Activated T-cell treated with anti-CD3 and anti-CD28 coated beads, Interleukin-2, amount 50 U/mL, for 72 hours (primary cell): ENCODE measurements at places on chromosomes 12 and 14. TPM values are rescaled to one million over a fixed set of nuclear protein-coding genes. Genes with fewer than 3 reads are reported as not detected.

DHRS7 gene
- total RNA-seq: 71.3 TPM

SMIM41 gene
- not detected for total RNA-seq

RPGRIP1 gene
- not detected for total RNA-seq

RNASE2 gene
- not detected for total RNA-seq

YY1 gene
- 93.0 TPM for total RNA-seq

KRT80 gene
- total RNA-seq: not detected

ZFP36L1 gene
- 95.0 TPM for total RNA-seq

CIDEB gene
- 12.9 TPM for total RNA-seq

RHOJ gene
- not detected for total RNA-seq

MFAP5 gene
- not detected for total RNA-seq

DBX2 gene
- not detected for total RNA-seq

RNF34 gene
- total RNA-seq: 99.0 TPM

RNASE1 gene
- total RNA-seq: not detected

SCN8A gene
- 0.79 TPM for total RNA-seq

TTC9 gene
- total RNA-seq: 10.9 TPM

SRGAP1 gene
- total RNA-seq: 0.02 TPM

TAS2R46 gene
- total RNA-seq: 0.72 TPM

KLRB1 gene
- total RNA-seq: 0.89 TPM

- peak; percentile 77 for DNase-seq
Measured at GRCh38 chr14:23056956-23057756, at the start of gene CDH24. Gene CDH24, minus strand, starts transcription at chr14:23057520. Its CDS starts 1,787 bp downstream, at chr14:23055733.

- DNase-seq: no peak
Measured at GRCh38 chr12:126537961-126538530, 1472.8 kb downstream of the AACS start.

- DNase-seq: no peak
Measured at GRCh38 chr14:32366256-32366879, 37.3 kb downstream of the AKAP6 start.

DNA sequence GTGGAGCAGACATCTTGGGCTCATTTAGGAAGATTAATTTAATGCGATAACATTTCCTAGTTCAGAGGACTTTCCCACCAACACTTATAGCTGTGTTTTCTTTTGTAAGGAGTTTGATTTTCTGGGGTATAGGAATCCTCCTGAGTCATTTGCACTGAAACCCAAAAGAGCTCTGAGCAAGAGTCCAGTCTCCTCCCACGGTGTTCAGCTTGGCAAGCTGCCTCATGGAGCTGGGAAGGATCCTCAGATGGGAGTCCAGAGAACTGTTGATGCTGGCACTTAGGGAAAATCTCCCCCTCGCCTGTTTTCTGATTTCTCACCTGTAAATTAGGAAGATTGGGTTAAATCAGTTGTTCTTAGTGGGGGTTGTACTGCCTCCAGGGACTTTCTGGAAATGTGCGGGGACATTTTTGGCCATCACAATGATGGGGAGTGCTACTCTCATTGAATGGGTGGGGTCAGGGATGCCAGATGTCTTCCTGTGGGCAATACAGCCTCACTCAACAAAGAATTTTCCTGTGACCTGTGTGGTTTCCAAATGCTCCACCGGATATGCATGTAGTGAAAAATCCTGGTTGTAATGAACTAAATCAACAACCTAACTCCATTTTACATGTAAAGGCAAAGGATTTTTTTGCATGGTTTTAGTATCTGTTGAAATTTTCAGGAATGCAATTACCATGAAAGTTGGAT, 150.6 kb downstream of the ADCK1 start:
- DNase-seq: no peak

DNA sequence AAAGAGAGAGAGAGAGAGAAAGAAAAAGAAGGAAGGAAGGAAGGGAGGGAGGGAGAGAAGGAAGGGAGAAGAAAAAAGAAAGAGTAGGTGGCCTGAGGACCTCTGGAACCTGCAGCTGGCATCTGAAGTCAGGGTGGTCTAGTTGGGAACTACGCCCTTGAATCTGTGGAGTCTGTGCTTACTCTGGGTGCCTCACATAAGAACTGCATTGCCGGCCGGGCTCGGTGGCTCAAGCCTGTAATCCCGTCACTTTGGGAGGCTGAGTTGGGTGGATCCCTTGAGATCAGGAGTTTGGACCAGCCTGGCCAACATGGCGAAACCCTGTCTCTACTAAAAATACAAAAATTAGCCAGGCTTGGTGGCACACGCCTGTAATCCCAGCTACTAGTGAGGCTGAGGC, 10.0 kb upstream of the NRDE2 start:
- no peak for DNase-seq

DNA sequence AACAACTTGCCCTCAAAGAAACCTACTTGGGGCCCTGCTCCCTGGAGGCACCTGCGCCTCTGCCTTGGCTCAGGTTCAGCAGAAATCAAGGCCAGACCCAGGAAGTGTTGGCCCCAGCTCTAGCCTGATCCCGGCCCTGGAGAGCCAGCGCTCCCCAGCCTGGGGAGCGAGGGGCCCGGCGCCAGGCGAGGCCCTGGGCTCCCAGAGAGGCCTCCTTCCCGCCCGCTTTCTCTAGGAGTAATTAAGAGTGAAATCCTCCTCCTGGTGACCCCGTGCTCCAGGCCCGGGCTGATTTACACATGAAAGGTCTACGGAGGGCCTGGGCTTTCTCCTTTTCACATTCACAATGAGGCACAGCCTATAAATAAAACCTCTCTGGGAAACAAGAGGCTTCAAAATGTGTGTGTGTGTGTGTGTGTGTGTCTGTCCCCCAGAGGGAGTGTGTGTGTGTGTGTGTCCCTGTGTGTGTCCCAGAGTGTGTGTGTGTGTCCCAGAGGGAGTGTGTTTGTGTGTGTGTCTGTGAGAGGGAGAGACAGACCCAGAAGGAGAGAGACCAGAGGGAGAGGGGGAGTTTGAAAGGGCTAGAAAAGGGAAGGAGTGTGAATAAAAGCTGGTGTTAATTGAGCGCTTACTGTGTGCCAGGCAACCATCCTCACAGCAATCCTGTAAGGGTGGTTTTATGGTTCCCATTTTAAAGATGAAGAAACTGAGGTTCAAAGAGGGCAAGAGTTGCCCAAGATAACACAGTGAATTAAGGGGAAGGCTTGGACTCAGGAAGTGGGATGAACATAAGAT, 23.8 kb upstream of the COX6A1 start:
- no peak for DNase-seq

DNA sequence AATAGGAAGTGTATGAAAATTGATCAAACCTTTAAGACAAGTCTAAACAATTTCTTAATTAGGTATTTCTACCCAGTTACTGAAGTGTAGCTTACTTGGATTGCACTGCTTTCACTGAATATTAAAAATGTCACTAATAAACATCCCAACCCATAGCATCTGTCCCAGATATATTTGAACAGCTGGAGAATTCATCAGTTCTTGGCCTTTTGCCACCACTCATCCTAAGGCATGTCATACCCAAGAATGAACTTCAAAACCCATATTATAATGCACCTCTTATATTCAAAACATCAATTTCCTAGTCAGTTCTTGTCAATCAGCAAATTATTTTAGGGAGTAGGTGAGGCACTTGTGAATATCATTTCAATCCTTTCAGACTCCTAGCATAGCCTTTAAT, 392.3 kb downstream of the PAWR start:
- no peak for DNase-seq

- no peak for DNase-seq
Measured at GRCh38 chr14:61326847-61327246, 5.5 kb downstream of the PRKCH start.

DNA sequence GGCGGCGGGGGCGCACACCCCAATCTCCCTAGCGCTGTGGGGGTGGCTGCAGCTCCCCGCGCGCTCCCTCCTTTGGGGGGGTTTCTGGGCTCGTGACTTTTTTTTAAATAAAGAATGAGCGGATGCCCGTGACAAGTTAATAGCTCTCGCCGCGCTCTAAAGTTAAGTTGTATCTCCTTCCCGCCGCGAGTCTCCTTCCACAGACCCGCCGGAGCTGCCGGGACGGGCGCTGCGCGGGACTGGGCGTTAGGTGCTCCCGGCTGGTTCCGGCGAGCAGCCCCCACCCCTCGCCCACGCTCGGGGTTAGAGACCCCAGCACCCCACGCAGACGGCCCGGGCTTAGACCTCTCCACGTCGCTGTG, 82.6 kb upstream of the HMGA2 start:
- DNase-seq: no peak

DNA sequence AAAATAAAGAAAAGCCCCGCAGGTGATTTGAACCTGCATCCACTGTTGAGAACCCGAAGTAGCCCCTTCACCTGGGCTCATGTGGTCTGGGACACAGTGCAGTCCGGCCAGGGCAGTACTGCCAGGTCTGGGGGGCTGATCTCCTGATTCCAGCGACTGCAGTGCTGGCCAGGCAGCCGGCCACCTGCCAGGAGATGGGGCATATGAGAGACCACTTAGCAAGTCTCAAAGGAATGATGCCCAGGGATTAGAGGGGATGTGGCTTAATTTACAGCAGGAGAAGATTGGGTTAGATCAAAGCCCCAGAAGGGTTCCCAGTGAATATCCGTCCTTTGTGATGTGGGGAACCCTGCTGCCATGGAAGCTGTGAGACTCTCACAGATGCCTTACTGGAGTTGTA, 113.3 kb downstream of the PRMT8 start:
- no peak for DNase-seq

- DNase-seq: no peak
Measured at GRCh38 chr14:34794941-34795340, 80.2 kb downstream of the BAZ1A start.

- no peak for DNase-seq
Measured at GRCh38 chr12:71945121-71945520, 6.5 kb downstream of the TPH2 start.

DNA sequence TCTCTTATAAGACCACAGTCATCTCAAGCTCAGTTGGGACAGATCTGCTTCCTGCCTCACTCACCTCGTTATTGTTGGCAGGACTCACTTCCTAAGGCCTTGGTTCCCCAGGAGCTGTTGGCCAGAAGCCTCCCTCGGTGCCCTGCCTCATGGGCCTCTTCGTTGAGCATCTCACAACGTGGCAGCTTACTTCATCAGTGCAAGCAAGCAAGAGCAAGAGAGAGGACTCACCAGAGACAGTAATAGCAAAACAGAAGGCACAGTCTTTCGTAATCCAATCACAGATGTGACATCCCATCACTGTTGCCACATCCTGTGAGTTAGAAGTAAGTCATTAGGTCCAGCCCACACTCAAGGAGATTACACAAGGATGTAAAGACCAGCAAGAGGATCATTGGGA, 5.1 kb upstream of the NUMB start:
- peak; percentile 71 for DNase-seq

- DNase-seq: peak; percentile 66
Measured at GRCh38 chr12:52307836-52308805, 13.1 kb downstream of the KRT83 start.

- DNase-seq: no peak
Measured at GRCh38 chr14:100605230-100605629, 18.0 kb upstream of the BEGAIN start.

DNA sequence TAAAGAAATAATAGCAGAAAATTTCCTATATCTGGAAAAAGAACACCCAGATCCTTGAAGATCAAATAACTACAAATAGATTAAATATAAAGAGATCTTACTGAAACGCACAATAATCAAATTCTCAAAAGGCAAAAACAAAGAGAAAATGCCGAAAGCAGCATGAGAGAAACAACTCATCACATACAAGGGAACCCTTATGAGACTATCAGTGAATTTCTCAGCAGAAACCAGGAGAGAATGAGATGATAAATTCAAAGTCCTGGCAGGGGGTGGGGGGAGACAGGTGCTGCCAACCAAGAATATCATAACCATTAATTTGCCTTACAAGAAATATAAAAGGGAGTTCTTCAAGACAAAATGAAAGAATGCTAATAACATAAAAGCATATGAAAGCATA, 73.7 kb downstream of the CEP128 start:
- no peak for DNase-seq

DNA sequence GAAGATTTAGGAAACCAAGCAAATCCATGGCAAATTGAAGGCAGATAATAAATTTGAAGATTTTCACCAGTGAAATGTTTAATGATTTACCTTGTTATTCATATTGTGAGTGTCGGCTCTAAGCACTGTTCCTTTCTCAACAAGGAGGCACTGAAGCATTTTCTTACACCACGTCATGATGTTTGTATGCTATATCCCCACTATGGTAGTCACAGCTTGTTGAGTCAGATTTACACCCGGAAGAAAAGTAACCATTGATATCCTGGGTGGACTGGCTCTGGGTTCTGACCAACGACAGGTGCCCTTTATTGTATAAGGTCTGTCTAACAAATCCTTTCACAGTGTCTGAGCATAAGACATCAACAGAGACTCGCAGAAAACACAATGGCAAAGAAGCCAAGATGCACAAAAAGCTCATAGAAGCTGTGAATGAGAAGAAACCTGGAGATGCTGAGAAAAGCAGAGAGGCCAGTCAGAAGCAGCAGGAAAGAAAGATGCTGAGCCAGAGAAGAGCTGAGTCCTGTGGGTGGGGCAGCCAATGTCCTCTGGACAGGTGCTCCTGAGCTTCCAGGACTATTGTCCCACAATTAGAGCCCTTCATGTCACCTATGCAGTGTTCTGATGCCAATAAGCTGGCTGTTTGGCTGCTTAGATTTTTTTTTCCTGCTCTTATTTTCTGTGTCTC, 49.7 kb upstream of the ARHGAP5 start:
- no peak for DNase-seq

GRCh38 chr14:38991299-38991698, 111.7 kb downstream of the SEC23A start:
- DNase-seq: no peak

DNA sequence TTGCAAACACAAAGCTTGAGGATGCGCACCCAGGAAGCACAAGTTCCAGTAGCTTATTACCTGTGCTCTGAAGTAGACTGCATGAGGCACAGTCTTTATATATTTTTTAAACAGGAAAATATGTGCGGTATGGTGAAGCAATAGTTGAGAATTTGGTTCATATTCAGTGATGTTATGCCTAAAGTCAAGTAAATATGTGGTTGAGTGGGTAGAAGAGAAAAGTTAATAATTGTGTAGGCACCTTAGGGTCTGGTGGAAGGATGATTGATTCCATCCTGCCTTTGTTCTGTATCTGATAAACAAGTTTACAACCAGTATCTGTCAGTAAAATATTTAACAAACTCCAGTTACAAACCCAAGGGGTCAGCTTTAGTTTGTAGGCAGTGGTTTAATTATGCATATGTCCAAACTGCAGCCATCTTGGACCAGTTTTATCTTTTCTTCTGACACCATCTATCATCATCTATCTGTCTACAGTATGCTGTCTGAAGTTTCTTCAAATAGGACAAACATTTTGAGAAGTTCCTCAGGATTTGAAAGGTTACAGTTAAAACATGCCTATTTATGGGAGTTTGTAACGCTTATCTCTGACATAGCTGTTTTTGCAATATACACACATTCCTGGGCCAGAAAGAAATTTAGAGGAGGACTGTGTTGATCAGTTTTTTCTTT, 10.8 kb downstream of the SINHCAF start:
- no peak for DNase-seq

GRCh38 chr12:21715386-21715785, 57.7 kb upstream of the LDHB start:
- no peak for DNase-seq

DNA sequence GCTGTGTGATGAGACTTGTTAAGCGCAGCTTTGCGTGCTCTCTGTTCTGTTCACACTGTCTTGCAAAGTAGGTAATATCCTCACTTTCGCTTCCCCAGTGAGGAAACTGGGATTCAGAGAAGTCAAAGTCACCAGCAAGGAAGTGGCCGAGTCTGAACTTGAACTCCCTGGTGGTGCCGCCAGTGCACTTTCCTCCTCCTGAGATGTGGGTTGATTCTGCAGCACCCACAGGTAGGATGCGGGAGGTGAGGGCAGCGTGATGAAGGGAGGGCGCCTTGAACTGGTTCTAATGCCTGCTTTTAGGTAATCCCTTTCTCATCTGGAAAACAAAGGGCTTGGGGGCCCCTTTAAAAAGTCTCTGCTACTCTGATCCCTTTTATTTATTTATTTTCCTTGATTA, 54.9 kb upstream of the IGF1 start:
- no peak for DNase-seq
